ENCODE measurements at places on chromosomes 1 and 21. TPM values are rescaled to one million over a fixed set of nuclear protein-coding genes. Genes with fewer than 3 reads are reported as not detected.

DNA sequence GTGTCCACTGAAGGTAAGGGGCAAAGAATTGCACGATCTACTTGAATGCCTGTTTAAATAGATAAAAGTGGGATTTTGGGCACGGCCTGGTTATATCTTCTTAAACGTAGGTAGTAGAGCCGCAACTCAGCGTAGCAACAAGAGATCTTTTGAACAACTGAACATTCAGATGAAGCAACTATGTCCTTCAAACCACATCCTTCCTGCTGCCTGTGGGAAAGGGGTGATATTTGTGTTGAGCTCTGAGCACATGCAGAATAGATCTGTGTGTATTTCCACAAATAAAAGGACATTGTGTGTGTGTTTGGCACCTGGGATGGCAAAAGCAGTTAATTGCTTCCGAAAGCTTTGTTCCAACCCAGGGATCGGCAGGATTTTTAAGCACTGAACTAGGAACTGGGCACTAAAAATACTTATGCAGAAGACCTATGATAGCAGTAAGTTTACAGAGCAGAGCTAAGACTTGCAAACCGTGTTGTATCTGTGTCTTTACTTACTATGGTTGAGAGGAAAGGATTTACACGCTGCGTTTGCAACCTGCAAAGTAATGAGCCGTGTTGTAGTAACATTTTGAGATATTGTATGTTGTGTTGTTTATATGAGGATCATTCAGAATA is 333.4 kb downstream of the CHRM3 start:
- DNase-seq = no peak

GRCh38 chr1:117818456-117818855 is 111.0 kb downstream of the GDAP2 start:
- DNase-seq = no peak

Gene TRNP1
- total RNA-seq = 51.7 TPM

Gene ATP5PF
- total RNA-seq = 135 TPM

Gene APP
- 544 TPM for total RNA-seq

All from H1 (cell line).